CD4-positive, CD25-positive, alpha-beta regulatory T cell (primary cell): ENCODE measurements at places on chromosomes 12 and 14. TPM values are rescaled to one million over a fixed set of nuclear protein-coding genes. Genes with fewer than 3 reads are reported as not detected.

DNA sequence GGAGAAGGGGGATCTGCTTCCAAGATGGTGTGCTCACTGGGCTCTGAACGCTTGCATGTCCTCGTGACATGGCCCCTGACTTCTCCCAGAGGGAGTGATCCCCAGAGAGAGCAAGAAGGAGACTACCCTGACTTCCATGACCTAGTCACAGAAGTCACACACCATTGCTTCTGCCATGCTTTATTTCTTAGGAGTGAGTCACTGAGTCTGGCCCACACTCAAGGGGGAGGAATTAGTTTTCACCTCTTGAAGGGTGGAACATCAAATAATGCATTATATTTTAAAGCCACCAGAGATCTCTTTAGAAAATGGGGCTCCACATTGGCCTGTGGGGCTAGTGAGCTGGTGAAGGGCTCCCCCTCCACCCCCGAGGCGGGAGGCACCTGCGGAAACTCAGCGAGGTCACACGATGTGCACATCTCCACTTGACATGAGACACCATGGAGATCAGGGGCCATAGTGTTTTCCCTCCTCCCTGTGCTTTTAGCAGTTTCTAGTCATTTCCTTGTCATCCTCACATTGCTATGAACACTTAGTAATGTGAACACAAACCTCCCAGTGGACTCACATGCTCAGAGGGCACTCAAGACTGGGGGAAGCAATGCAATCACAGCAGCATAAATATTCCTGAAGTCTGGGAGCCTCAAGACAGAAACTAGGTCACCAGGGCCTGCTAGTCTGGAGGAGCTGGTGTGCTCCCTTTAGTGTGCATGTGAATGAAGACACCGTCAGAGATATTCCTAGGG, 87.4 kb upstream of the FZD10 start:
- H3K27ac ChIP-seq = no peak overlapping the region
- no peak overlapping the region for H3K4me3 ChIP-seq
- H3K36me3 ChIP-seq = no peaks in the 10 kb centered on the region
- H3K27me3 ChIP-seq = no peaks in the 10 kb centered on the region
- H3K4me1 ChIP-seq = no peaks in the 10 kb centered on the region

DNA sequence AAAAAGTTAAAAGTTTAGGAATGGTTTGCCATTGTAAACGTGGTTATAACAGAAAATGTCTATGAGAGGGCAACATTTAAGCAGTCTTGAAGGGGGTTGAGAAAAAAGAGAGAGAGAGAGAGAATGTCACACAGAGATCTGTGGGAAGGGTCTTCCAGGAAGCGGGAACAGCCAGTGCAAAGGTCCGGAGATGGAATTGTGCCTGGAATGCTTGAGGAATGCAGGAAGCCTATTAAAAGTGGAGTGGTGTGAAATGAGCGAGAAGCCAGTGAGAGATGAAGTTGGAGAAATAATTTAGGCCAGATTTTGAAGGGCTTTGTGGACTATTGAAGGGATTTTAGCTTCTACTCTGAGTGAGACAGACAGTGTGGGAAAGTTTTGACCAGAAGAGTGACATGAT, 406.8 kb upstream of the TBX3 start:
- H3K36me3 ChIP-seq = no peaks in the 10 kb centered on the region
- H3K4me1 ChIP-seq = no peaks in the 10 kb centered on the region
- H3K27ac ChIP-seq = no peak overlapping the region
- no peak overlapping the region for H3K4me3 ChIP-seq

The MYF6 gene
- not detected for total RNA-seq

- H3K4me3 ChIP-seq = no peak overlapping the region
- H3K4me1 ChIP-seq = no peaks in the 10 kb centered on the region
- DNase-seq = no peak
- no peak overlapping the region for H3K27ac ChIP-seq
Observed at GRCh38 chr12:65800937-65801336, 23.3 kb upstream of the HMGA2 start.

DNA sequence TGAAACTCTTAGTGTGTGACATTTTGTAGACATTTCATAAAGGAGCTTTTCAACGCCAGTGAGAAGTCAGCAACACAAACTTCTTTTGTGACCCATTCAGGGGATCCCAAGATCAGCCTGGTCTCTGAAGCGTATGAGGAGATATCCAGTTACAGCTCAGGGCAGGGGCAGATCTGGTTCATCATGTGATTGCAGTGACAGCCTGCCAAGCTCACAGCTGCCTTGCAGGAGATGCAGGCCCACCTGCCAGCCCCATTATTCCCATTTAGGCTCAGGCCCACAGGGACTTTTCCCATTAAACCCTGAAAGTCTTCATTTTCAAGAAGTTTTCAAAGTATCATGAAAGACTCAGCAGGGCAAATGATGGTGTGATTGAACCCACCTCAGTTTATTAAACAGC, 38.3 kb downstream of the SRGAP1 start:
- no peak overlapping the region for H3K4me3 ChIP-seq
- H3K4me1 ChIP-seq = no peaks in the 10 kb centered on the region
- DNase-seq = no peak
- no peaks in the 10 kb centered on the region for H3K27me3 ChIP-seq

DNA sequence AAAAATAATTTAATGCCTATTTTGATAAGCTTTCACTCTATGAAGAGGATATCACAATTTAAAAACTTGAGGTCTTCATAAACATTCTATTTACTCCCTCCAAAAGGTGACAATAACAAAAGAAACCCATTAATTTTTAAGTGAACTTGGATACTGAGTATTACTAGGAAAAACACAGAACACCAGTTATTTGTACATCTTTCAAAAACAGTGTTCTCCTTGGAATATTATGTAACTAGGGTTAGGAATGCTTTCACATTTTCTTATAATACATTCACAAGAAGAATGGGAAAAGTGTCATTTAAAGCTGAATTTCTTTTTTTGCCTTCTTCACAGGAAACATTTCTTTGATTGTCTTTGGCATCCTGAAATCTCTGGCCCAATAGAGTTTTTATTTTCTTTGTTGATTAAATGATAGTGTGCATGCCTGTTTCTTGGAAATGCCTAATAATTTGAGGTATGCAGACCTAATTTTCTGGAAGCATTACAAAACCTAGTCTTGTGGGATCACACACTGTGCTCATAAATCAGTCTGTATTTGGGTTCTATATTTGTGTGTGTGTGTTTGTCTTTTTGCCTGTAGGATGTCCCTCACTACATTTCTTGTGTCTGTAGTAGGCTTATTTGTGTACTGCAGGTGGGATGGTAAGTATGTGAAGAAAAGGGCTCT, 76.5 kb downstream of the WNK1 start:
- H3K4me1 ChIP-seq = peaks cover 3% of the 10 kb centered on the region
- H3K27me3 ChIP-seq = no peaks in the 10 kb centered on the region
- no peak overlapping the region for H3K27ac ChIP-seq

The TAS2R7 gene
- not detected for total RNA-seq
